Kidney tubule cell (primary cell): ENCODE measurements at places on chromosomes 4 and X.
A peak's percentile ranks its signal among the peaks of the same experiment; 100 is the strongest.

GRCh38 chr4:180652533-180652932 is 1590.7 kb upstream of the TENM3 start:
- DNase-seq, result no peak

DNA sequence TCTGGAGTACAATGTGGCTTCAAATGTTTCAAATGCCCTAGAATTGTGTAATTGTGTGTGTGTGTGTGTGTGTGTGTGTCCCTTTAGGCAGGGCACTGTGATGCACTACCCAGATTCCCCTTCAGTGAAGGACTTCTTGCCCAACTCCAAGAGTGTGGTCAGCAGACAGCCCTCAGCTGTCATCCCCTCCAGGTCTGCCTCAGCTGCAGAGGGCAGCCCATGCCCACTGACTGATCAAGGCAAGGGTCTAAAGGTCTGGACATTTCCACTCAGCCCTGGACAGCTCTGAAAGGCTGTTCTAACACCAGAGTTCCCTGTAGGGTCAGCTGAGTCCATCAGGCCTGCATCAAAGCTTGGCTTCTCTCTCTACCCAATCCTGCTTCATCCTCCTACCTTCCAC is 83.9 kb upstream of the USP9X start:
- no peak for DNase-seq

DNA sequence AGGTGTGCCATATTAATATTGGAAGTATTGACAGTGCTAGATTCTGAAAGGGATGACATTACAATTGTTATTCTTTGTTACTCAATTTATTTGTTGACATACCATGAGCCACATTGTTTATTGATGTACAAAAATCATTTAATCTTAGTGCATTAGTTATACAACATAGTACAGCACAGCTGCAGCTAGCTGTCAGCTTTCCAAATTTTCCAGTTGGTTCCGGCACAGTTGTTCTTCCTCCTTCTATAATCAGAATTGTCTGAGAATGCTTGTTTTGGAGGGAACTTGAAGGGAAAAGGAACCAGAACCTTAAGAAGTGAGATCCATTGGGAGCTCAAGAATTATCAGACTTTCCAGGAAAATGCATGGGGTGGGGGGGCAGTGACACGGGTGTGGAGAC is 281.4 kb downstream of the ZIC3 start:
- no peak for DNase-seq

DNA sequence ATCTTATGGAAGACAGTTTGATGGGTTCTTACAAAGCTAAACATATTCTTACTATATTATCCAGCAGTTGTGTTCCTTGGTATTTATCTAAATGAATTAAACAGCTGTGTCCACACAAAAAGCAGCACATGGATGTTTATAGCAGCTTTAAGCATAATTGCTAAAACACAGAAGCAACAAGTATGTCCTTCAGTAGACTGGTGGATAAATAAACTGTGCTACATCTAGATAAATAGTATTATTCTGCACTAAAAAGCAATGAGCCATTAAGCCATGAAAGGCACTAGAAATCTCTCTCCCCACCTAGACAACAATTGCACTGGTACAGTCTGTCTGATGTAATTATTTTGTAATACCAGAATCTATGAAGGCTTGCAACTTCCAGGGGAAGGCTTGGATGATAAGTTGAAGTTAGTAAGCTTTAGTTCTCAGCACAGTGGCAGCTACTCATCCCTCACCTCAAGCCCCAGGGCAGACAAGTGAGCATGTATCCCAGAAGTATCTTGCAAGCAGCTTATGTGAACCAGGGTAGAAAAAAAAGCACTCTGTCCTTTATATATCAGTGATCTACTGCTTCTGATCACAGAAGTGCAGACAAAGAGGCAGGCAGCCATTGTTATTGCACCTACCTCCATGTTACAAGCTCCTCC is 36.9 kb downstream of the WDR17 start:
- DNase-seq, result no peak

GRCh38 chr4:11042760-11043159 is 358.2 kb upstream of the CLNK start:
- peak; percentile 3 for DNase-seq

GRCh38 chrX:24610516-24610915 is 36.6 kb downstream of the PCYT1B start:
- DNase-seq, result no peak

DNA sequence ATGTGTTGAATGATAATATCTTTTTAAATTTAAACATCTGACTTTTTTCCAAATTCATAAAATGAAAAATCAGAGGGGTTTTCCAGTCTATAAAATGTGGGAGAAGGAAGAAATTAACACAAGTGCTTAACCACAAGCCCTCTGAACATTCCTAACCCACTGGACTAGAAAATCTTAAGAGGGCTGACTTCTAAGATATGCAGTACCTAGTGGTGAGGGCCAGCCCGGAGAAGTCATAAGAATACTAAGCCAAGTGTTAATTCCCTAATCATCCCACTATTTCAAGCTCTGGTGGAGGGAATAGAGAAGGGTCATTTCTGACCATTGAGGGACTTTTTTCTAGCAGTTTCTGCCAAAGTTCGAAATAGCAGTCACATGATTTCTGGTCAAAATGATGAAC is 86.9 kb upstream of the NEIL3 start:
- DNase-seq, result peak; percentile 89

DNA sequence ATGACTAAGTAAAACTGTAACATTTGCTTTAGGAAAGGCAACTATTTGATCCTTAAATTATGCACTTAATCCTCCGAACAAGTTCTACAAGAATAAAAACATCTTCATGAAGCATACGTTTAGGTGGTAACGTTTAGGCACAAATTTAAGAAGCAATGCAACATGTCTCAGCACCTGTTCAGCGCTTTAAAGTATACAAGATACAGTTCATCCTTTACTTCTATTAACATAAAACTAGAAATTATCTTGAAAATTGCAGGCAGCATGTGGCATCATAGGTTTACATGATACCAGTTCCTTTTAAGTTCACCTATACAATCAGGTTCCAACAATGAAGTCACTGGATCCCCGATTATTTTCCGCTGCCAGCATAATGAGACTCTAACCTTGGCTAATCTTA is 1.5 kb downstream of the PLA2G12A start:
- peak; percentile 9 for DNase-seq

- no peak for DNase-seq
Observed at GRCh38 chrX:21993265-21993664, 38.9 kb upstream of the PHEX start.

DNA sequence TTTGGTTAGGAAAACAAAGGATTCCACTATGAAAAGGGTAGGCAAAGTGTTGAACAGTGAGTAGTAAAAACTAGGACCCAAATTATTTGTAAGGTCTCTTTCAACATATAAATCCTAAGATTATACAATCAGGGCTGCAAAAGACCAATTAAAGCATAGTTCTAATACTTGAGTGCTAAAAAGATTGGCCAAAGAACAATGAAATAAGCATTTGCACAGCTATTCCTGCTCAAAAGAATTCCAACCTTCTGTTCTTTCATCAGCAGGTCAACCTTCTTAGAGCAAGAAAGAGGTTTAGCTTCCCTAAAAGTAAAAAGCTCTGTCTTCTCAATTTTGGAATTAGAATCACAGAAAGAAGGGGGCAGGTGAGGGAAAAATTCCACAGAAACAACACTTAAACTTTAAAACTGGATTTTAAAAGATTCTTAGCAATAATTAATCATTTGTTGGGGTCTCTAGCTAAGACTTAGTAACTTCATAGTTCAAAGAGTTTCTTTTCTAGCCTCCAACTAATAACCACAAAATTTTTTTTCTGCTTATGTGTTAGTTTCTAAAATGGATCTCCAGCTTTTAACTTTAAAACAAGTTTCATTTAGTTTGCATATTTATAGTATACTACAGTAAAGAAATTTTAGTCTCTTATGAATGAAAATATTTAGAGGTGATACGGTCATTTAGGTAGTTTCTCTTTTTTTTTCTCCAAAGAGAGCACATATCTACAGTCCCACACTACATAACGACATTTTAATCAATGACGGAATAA is 16.3 kb downstream of the TSPAN5 start:
- DNase-seq, result no peak

GRCh38 chrX:48456628-48457331 is 13.3 kb downstream of the SLC38A5 start:
- DNase-seq, result no peak

GRCh38 chrX:13414006-13414647 is 94.3 kb upstream of the ATXN3L start:
- DNase-seq, result no peak

- DNase-seq, result peak; percentile 56
Observed at GRCh38 chr4:173288698-173289352, 45.3 kb downstream of the HMGB2 start.

DNA sequence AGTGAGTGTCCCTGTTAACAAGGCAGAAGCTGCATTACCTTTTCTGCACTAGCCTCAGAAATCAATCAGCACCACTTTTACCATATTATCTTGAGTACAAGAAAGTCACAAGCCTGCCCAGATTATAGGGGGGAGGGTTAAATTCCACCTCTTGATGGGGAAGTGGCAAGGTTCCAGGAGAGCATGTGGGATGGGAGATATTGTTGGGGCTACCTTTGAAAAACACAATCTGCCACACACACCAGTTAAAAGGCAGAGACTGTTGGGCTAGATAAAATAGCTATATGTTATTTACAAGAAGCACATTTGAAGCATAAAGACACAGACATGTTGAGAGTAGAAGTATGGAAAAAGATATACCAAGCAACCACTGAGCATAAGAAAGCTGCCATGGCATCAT is 6.6 kb upstream of the AVPR2 start:
- no peak for DNase-seq

DNA sequence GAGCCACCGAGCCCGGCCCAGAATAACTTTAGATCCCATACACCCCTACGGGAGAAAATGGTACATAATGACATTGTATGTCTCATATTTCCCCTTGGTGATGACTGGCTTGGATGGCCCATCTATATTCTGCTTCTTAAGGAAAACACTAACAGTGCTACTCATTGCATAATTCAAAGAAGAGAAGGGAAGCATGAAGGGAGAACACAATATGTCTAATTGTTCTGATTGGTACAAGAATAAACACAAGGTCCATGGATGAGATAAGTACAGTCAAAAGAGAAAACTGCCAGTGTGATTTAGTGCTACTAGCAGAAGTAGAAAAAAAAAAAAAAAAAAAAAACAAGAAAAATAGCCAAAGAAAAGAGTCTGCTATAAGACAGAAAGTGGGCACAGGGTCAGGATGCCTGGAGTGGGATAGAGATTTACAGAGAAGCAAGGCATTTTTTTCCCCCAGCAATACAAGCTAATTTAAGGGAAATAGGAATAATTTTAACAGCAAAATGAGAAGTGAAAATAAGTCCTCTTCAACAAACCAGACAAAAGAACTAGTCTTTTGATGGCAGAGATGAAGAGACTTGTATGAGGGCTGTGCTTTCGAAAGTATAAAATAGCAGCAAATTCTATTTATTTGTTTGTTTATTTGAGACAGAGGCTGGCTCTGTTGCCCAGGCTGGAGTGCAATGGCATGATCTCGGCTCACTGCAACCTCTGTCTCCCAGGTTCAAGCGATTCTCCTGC is 96.5 kb upstream of the MAP3K15 start:
- no peak for DNase-seq

DNA sequence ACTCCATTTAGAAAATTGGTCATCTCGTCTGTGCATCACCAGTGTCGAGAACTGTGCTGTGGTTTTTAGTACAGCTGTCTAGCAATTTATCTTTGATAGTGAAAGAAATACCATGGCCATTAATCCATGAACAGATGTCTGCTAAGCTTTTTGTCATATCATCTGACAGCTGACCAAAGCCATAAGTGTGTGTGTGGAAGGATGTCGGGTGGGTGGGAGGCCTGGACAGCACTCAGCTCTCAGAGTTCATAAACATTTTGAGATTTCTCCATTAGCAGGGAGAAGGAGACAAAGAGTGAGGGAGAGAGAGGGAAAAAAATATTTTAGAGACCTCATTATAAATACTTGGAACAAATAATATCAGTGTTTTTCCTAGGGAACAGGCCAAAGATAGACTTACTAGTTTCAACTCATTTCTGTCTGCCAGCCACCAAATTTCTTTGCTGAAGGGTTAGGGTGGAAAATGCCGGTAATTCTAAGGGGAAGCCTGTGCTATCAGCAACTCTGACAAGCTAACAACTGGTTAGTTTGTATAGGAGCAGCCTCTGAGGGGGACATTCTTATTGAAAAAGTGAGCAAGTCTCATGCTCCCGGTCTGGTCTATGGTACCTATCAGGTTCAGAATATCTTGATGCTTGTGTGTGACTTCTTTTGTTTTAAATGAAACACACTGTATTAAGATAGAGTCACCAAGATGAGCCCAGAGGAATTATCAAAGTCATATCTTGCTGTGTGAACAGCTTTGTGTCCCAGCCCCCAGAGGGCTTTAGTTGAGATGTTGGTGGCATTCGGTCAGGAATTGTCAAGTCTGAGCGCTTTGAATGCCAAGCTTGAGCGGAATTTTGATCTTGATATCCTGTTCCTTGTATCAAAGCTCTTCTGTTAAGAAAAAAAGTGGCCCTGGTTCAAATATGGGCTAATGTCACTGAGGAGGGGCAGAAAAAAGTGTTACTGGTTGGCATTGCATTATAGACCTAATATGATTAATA is 41.9 kb upstream of the PDLIM3 start:
- DNase-seq, result no peak

DNA sequence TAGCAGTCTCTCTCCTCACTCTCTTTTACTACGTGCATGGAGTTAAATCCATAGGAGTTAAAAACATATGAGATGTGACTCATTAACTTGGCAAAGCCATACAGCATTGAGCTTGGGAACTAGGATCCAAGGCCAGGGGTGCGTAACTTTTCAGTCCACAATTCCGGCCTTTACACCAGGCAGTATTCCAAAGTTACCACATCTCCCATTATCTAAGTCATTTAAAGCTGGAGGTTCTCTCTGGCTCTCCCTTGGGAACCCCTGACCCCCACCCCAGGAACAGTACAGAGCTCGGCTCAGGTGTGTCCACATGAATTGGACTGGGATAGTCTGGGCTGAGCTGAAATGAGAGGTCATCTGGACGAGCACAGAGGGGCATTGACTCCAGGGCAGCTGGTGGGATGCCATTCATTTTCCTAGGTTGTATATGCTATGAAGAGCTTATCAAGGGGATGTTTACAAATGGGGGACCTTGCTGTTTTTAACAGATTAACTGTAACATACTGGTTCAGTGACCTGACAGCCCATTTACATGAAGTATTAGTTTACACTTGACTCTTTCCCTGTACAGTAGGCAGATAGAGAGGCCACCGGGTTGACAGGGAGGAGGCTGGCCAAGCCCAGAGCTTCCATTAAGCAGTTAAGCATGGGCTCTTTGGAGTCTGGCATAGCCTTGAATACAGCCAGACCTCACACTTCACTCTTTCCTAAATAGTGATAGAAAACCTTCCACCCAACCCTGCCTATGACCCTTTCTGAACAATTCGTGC is 128.8 kb downstream of the RAB28 start:
- no peak for DNase-seq

DNA sequence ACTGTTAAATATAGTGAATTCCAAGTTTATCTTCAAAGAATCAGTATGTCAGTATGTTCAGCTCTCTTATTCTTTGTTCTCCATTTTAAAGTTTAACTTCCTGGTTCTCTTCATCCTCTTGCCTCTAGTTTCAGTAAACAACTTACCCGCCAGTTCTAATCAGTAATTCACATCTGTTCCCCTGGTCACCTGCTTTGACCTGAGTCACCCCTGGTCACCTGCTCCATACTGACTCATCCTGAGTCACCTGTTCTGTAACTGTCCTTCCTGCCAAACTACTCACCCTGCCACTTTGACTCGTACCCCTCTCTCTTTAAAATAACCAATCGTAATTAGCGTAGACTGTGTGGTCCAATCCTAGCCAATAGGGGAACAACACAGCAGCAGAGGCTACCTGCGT is 992.7 kb upstream of the HS3ST1 start:
- peak; percentile 41 for DNase-seq

GRCh38 chr4:38280323-38280706 is 320.1 kb downstream of the PTTG2 start:
- DNase-seq, result no peak
